NCI-H2081 (cell line): ENCODE measurements at places on chromosomes 3 and 15.
A peak's percentile ranks its signal among the peaks of the same experiment; 100 is the strongest.

- DNase-seq: no peak
These were observed 117.4 kb upstream of the MBNL1 start for GRCh38 chr3:152151216-152151876.

GRCh38 chr3:63477494-63478129 is 174.9 kb upstream of the SNTN start:
- no peak for DNase-seq

DNA sequence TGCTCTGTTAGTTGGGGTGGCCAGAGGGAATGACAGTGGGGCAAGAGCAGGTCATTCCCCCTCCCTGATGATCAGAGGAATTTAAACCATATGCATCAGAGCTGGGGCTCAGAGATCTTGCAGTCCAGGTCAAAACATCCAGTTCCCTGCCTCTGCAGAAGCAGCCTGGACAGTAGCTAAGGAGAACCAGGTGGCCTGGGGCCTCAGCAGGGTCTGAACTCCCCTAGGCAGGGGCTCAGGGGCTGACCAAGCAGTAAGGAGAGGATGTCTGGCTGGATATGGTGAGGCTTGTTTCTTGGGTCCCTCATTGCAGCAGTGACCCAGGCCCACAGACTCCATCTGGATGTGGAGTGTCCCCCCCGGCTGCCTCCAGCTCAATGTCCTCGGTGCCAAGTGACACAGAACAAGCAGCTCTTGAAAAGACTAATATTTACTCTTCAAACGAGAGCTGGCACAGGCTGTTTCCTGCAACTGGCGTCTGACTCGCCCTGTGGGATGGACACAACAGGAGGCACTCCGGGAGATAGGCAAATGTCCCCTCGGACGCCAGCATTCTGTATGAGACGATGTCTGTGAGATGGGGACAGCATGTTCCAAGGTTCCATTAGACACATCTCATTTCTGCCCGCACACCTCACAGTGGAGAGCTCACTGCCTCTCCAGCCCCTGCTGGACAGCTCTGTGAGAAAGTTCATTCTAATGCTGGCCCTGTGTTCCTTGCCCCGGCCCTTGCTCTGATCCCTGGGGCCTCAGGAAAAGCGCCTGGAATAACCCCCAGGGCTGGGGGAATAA is 37.1 kb downstream of the SEC22C start:
- DNase-seq: peak; percentile 89

DNA sequence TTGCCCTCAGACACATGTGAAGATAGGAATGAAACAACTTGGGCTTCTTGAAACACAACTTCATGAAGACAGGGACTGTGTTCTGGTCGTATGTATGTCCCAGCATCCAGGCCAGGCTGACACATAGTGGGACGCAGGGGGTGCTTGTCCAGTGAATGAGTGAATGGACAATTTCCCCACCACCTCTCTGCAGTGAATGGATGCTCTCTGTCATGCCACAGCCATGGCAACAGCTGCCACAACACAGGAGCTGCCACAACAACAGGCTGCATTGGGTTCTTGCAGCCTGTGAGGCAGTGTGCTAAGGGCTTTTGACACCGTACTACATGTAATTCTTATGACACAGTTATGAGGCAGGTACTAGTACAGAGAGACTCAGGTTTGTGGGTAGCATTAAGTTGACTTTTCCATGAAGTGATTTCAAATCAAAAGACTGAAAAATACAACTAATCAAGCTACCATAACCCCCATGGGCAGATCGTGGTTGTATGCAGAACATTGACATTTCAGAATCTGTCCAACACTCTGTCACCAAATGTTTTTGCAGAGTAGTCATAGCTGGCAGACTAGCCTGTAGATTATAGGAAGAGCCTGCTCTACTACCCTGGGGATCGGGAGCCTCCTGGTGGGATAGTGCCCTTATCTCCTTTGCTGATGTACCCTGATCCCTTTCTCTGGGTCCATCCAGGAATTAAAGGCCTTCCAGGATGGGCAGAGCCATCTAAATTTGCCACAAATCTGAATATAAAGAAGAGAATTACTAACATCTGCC is 40.8 kb downstream of the CLSTN2 start:
- no peak for DNase-seq

DNA sequence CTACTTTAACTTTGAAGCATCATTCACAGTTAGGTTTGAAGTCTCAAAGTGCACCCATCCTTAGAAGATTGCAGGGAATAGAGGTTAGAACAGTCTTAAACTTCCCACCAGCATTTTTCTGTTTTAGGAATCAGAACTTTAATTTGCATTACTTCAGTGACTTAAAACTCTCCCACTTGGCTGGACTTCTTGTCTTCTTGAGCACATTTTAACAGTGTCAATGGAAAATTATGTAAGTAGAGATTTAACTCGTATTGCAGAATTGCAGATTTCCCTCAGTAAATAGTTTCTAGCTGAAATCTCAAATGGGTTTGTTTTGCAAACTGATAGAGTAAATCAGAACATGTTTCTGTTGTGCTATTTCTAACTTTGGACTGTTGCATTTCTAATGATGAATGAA is 369.6 kb downstream of the OTOL1 start:
- DNase-seq: no peak

DNA sequence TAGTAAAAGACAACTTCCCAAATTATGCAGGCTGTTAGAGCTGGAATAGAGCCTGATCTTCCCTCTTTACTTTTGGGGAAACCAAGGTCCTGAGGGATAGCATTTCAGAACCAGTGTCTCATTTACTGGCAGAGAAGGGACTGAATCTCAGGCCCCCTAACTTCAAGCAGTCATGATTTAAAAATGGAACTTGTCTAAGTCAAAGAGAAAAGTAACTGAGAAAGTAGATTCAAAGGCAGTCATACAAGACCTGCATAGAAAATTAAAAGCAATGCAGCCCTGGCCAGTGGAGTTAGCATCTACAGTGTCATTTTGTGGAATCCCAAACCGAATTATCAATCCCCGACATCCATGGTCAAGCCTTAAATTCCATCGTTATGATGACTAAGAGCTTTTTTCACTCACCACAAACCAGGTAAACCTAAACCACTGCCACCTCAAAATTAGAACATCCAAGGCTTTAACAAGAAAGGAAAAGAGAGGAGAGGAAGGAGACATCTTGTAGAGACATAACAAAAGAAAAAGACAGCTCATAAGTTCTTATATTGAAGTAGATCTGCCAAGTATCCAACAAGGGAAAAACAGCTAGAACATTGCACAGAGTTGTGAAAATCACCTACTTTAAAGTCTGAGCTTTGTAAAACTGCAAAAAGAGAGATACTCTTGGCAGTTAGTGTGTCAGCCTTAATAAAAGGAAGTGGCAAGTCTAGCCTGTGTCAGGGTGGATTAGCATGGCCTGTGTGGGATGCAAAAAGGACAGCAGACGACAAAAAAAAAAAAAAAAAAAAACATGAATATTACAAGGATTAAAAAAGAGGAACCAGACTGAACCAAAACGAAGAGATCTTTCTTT is 54.1 kb upstream of the CCR2 start:
- no peak for DNase-seq
